ENCODE measurements at places on chromosomes 2 and 18.
A peak's percentile ranks its signal among the peaks of the same experiment; 100 is the strongest.

DNA sequence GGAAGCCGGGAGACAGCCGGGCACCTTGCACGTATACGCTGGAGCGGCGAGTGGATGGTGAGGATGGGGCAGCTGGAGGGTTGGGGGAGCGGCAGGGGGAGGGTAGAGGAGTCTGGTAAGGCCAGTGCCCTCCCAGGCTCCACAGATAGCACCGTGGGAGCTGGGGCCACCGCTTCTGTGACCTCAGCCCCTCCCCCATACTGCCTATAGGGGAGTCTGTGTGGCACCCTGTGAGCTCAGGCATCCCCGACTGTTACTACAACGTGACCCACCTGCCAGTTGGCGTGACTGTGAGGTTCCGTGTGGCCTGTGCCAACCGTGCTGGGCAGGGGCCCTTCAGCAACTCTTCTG is 9.9 kb upstream of the GMPPA start:
- no peak for DNase-seq

GRCh38 chr2:208356846-208357574 is 49.6 kb upstream of the PTH2R start:
- peak; percentile 32 for DNase-seq

GRCh38 chr2:239328351-239329191 is 72.2 kb downstream of the HDAC4 start:
- DNase-seq: peak; percentile 100

DNA sequence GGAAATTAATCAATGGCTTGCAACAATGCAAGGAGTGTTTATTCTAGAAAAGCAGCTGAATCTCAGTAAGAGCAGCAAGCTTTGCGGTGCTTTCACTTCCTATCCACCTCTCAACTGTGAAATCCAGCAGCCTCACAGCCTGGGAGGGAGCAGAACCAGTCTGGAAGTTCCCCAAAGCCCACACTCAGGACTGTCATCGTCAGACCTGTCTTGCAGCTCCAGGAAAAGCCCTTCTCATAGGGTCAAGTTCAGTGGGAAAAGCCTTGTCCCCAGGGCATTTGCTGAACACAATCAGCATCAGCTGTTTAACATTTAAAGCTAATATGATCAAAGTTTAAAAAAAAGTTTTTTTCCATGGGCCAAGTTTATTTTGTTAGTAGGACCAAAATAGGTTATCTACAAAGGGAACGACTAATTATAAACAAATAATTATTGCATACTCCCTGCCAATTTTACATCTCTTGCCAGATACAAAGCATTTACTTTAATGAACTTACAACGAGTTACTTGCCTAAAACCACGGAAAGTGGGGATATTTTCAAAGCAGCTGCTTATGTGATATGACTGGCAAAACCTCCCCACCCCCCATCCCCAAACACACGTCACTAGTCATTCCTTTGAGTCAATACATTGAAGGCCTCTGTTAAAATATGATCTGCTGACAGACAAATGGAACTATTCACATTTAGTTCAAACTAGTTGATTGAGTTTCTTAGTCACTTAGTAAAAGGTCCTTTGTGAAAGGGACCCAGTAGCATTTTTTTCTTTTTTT is 36.8 kb downstream of the PARD6G start:
- DNase-seq: no peak

GRCh38 chr2:205171261-205171940 is 510.9 kb upstream of the NRP2 start:
- no peak for DNase-seq

- no peak for DNase-seq
These were observed 11.6 kb downstream of the KCNH7 start for GRCh38 chr2:162826921-162827320.

DNA sequence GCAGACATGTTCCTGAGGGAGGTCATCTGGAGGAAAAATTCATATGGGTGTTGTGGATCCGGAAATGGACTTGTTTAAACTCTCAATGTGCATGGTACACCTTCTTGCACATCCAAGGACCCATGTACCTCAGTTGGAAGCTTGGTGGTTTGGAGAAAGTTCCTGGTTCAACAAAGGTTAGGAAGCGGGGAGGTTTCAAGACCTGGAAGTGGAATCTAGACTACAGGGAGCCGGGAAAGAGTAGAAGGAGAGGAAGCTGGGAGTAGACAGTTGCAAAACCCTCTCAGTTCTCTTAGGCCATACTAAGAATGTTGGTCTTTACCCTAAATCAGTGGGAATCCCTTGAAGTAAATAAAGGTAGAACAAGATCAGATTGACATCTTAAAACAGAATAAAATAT is 209.8 kb upstream of the SPOPL start:
- no peak for DNase-seq

- DNase-seq: no peak
These were observed 75.5 kb upstream of the TAF1B start for GRCh38 chr2:9767656-9768281.

GRCh38 chr2:216318521-216318874 is 53.8 kb downstream of the MARCHF4 start:
- no peak for DNase-seq

DNA sequence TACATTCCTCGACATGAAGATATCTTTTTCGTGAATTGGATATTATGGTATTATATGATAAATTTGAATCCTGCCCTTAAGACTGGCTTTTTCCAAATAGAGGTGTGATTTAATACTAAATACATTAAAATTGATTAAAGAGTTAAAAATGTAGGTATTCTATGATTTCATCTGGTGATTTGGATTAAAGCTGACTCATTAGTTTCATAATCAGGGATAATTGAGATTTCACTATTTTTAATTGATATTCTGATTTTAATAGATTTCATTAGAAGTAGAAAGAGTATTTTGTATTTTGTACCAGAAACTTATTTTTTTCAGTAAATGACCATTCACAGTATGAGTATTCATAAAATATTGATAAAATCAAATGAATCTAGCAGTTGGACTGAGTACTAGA is 524.1 kb downstream of the PLCL1 start:
- no peak for DNase-seq

- DNase-seq: no peak
These were observed 20.4 kb upstream of the PAPOLG start for GRCh38 chr2:60735496-60736250.

- DNase-seq: peak; percentile 93
These were observed 1.8 kb upstream of the SATB2 start for GRCh38 chr2:199459286-199460100.

- DNase-seq: peak; percentile 97
These were observed 245.6 kb upstream of the TCF4 start for GRCh38 chr18:55833543-55833942.

GRCh38 chr18:62844850-62845643 is 129.7 kb downstream of the PHLPP1 start:
- no peak for DNase-seq

DNA sequence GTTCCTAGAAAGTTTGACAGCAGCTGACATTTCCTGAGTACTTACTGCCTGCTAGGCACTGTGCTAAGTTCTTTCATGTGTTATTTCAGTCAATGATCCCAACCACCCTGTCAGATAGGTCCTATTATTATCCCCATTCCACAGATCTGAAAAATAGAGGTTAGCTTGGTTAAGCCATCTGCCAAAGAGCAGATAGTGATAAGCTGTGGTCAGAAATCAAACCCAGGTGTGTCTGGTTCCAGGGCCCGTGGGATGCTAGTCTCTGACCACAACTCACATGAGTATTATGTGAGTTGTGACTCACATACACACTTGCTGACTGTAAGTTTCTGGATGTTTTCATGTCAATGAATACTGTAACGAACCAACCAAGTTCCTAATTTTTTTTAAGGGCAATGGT is 132.0 kb upstream of the APCDD1 start:
- DNase-seq: no peak

DNA sequence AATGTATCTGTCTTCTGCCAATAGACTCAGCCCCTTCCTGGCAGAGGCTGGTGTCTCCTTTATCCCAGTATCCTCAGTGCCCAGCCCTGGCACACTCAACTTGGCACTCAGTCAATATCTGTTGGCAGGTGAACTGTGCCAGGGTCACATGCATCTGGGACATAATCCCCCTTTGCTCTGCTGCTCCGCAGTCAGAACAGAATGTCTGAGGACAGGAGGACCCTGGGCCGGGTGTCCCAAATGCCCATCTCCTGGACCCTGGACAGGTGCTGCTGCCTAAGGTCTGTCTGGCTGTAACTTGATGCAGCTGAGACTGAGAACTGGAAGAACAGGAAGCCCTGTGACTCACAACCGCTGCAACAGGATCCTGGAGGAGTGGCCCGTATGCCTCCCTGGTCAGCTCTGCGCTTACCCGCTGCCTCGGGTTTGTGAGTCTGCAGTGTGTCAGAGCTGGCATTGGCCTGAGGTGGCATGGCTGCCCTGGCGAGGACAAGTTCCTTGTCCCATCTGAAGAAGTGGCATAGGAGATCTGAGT is 11.4 kb downstream of the HK2 start:
- peak; percentile 95 for DNase-seq

GRCh38 chr2:57181315-57182038 is 865.1 kb upstream of the VRK2 start:
- DNase-seq: peak; percentile 20

GRCh38 chr2:98909317-98910211 is 26.5 kb downstream of the CRACDL start:
- peak; percentile 79 for DNase-seq

DNA sequence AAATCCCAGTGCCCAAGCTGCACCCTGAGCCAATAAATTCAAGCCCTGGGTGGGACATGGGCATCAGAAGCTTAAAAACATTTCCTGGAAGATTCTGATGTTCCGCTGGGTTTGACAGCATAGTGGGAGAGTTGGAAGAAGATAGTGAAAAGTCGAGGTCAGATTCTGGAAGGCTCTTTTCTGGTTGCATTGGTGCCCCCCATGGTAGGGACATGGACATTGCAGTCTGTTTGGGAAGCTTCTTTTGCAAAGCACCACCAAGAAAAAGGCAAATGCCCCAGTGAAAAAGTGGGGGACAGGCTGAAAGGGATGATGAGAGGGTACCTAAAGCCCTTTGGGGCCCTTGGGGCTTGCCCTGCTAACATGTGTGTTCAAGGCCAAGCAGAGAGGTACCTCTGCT is 21.0 kb downstream of the MERTK start:
- no peak for DNase-seq

DNA sequence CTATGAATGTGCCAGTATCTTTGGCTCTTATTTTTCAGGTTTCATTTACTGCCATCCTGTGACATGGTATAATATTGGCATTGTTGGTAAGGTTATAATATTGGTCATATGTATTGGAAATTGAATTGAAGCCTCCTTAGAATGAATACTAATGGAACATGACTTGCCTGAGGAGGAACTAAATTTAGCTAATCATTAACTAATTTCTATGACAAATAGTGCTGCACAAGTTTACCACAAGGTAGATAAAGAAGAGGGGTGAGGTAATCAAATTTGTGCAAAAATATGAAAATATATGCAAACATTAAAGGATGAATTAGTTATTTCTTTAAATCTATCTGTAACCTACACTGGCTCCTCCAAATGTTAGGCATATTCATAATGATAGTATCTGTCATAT is 43.2 kb upstream of the ORC2 start:
- no peak for DNase-seq

DNA sequence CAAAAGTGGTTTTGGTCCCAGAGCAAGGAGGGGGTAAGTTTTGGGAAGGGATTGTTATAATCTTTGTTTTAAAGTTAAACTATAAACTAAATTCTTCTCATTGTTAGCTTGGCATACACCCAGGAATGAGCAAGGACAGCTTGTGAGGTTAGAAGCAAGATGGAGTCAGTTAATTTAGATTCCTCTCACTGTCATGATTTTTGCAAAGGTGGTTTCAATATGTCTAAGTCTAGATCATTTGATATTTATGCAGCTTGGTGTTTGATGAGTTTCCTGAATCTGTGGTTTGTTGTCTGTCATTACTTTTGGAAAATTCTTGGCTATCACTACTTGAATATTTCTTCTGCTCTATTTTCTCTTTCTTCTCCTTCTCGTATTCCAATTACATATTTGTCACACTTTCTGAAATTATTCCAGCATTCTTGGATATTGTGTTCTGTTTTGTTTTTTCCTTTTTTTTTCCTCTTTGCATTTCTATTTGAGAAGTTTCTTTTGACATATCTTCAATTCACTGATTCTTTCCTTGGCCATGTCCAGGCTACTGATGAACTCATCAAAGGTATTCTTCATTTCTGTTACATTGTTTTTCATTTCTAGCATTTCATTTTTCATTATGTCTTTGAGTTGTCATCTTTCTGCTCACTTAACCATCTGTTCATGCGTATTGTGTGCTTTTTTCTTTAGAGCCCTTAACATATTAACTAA is 5.1 kb downstream of the SP140 start:
- DNase-seq: no peak

GRCh38 chr18:21257386-21257785 is 15.4 kb downstream of the GREB1L start:
- no peak for DNase-seq

DNA sequence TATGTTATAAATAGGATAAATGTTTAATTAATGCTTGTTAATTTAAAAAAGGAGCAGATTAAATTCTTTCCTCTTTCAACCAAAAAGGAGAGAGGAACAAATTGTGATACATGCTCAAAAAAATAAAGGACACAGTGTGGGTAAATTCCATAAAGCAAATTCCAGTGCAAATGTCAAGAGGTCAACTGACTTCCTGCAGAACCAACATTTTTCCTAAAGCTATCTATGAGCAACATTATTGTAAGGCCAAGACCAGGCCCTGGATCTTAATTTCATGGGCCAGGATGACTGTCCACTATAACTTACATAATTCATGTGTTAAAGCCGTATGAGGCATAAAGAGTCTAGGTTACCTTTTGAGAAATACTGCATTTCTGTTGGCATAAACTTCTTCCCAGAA is 93.9 kb upstream of the RPE start:
- DNase-seq: no peak

DNA sequence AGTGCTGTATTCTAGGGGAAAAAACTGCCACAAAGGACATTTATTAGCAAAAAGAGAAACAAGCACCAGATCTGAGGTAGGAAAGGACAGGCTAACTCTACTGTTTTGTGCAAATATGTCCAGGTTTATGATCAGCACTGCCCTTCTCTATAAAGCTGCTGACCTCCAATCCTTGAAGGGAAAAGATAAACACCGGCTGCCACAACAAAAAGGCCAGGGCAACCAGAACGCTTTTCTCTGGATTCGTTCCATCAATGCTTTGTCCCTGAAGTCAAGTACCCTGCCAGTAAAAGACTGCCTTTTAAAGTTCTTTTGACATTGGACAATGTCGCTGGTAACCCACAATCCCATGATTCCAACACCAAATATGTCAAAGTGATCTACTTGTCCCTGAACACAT is 21.0 kb downstream of the SMAD2 start:
- DNase-seq: peak; percentile 45

- peak; percentile 20 for DNase-seq
These were observed 93.5 kb upstream of the SLC14A2 start for GRCh38 chr18:45521777-45522176.

GRCh38 chr2:8271461-8271860 is 410.4 kb upstream of the ID2 start:
- no peak for DNase-seq

- DNase-seq: peak; percentile 23
These were observed 32.1 kb upstream of the DOCK10 start for GRCh38 chr2:225074366-225074765.

DNA sequence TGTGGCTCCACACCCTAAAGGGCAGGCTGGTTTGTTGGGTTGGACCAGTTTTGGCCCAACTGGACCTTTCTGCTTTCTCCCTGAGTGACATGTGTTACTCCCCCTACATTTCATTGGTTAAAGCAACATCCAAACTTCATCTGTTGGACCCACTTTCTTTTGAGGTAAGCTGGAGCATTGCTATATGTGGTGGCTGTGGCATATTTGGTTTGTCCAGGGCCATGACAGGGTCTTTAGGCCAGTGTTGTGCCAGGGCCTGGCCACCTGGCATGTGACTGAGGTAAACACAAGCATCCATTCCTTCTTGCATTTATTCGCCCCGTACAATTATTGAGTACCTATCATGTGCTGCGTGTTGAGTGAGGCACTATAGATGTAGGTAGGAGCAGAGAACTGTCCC is 36.8 kb upstream of the MARCO start:
- DNase-seq: no peak

- peak; percentile 98 for DNase-seq
These were observed 6.1 kb downstream of the CHMP1B start for GRCh38 chr18:11857177-11857887.

Measured in fibroblast of villous mesenchyme (primary cell).